ENCODE measurements at places on chromosomes 11 and 22. TPM values are rescaled to one million over a fixed set of nuclear protein-coding genes. Genes with fewer than 3 reads are reported as not detected.

DNA sequence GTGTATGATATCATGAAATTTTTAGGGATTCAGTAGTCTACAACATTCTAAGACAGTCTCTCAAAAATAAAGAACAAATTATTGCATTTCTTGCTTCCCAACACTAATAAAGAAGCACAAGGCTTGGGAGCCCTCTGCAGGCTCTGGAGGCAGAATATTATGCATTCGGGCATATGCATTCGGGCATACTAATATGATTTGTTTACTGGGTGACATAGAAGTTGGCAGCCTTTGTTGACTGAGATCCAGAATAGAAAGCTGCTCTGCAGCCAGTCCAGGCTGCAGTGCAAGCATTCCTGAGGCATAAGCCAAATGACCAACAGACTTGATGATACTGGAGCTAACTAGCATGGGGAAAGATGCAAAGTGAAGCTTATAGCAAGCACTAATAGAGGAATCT, 945.5 kb downstream of the OPCML start:
- DNase-seq: no peak

GRCh38 chr11:69387409-69387885, 93.5 kb downstream of the MYEOV start:
- DNase-seq: no peak

DNA sequence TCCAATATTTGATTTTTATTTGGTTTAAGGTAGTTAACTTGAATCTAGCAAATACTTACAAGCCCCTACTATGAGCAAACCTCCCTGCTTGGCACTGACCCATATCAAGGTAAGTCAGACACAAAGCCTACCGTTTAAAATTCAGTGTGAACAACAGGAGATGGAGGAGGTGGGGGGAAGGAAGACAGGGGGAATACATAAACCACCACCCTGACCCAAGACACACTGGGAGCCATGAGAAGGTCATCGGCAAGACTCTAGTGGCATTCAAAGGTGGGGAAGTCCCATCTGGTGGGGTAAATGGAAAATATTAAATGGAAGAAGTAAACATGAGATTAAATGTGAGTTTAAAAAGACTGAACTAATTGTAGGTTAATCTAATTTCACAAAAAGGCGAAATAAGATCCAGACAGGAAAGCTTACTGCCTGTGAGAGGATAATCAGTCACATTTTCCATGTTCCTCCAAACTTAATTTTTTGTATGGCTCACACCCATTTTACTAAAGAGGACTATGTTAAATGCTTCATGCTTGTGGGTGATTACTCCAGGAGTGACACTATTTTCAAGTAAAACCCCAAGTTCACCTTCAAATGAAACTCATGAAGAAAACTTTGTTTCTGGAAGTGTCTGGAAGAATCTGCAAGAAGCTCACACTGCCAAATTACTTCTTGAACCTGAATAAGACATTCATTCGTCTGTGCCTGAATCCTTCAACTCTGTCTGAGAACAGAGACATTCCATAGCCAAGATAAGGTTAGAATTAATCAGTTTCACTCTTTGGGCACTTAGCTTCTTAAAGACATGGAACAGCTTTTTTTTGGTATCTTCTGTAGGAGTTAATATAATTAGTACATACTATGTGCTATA, 51.7 kb downstream of the PITPNB start:
- no peak for DNase-seq

The OR6A2 gene
- total RNA-seq: 0.08 TPM

The ASPHD2 gene
- total RNA-seq: 9.3 TPM

The FXYD6 gene
- not detected for total RNA-seq

The CCDC87 gene
- 0.14 TPM for total RNA-seq

The BDNF gene
- not detected for total RNA-seq

The DUSP8 gene
- total RNA-seq: 3.7 TPM
